ENCODE measurements at places on chromosomes 2 and 18.
A peak's percentile ranks its signal among the peaks of the same experiment; 100 is the strongest.

DNA sequence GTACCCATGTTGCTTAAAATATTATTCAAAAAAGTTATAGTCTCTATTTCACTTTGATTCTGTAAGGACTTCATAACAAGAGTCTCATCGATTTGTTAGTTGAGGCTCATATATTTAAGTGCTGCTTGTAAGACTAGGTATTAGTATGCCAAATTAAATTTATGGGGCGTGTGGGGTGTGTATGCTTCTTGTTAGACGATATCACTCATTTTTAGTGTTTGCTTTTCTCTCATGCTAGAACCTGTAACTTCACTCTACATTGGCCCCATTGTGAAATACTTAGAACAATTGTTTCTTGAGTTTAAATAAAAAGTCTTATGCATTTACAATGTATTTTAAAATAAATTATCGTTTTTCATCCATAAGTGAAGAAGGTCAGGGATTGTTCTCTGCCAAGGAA is 63.6 kb downstream of the CTNNA2 start:
- no peak for DNase-seq

DNA sequence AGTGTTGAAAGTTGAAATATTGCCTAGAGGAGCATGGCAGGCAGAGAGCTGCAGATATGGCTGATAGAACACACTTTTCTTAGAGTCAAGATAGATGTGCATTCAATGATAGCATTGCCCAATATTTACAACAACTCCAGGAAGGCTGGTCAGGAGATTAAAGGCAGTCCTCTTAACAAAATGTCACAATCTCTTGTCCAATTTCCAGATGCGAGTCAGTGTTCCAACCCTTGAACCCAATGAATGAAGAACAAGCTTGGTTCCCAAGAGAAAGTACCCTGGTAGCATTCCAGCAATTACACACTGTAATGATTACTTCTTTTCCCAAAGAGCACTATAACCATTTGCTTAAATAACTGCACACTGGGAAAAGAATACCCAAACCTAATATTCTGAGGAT is 839.4 kb upstream of the VRK2 start:
- no peak for DNase-seq

GRCh38 chr2:241901500-241902351 is 32.2 kb downstream of the RTP5 start:
- DNase-seq = no peak

DNA sequence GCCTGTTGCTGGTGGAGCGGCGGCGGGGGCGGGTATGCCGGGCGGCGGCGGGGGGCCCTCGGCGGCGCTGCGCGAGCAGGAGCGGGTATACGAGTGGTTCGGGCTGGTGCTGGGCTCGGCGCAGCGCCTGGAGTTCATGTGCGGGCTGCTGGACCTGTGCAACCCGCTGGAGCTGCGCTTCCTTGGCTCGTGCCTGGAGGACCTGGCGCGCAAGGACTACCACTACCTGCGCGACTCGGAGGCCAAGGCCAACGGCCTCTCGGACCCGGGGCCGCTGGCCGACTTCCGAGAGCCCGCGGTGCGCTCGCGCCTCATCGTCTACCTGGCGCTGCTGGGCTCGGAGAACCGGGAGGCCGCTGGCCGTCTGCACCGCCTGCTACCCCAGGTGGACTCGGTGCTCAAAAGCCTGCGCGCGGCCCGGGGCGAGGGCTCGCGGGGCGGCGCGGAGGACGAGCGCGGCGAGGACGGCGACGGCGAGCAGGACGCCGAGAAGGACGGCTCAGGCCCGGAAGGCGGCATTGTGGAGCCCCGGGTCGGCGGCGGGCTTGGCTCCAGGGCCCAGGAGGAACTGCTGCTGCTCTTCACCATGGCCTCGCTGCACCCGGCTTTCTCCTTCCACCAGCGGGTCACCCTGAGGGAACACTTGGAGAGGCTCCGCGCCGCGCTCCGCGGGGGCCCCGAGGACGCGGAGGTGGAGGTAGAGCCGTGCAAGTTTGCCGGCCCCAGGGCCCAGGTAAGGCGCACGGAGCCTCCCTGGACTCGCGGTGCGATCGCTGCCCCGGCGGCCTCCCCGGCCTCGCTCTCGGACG is 1.0 kb downstream of the ZCCHC2 start:
- peak; percentile 60 for DNase-seq

GRCh38 chr2:31161637-31162036 is 23.4 kb upstream of the GALNT14 start:
- no peak for DNase-seq

DNA sequence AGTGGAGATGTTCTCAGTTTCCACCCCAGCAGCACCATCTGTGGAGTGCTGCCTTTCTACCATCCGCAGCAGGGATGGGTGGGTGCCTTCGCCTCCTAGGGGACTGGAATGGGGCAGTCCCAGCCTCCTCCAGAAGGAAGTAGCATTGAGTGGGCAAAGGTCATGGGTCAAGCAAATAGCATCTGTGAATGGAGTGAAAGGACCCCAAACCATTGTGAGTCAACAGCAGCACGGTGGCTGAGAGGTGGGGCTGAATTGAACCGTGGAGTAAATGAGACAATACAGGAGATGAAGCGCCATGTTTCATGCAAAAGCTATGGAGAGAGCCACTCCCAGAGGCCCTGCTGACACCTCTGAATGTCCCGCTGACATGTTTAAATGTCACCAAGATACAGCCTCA is 9.7 kb downstream of the GPR55 start:
- DNase-seq = peak; percentile 22

DNA sequence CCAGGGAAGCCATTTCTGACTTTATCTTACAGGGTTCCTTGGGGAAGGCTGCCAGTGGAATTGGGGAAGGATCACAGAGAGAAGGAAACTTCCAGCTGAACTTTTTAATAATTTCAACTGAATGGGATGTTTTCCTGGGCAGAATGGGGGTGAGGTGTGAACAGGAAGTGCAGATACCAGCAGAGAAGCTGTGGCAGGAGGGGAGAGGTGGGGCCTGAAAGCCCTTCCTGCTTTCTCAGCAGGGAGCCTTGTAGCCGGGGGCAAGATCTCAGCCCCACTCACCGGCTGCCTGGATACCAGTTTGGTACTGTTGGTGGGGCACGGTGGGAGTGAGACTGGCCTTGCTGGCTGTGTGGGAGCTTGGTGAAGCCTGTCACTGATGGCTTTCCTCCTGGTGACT is 170.5 kb downstream of the ZBTB7C start:
- DNase-seq = no peak

- DNase-seq = no peak
Observed at GRCh38 chr2:229701716-229702115, 12.6 kb downstream of the DNER start.

DNA sequence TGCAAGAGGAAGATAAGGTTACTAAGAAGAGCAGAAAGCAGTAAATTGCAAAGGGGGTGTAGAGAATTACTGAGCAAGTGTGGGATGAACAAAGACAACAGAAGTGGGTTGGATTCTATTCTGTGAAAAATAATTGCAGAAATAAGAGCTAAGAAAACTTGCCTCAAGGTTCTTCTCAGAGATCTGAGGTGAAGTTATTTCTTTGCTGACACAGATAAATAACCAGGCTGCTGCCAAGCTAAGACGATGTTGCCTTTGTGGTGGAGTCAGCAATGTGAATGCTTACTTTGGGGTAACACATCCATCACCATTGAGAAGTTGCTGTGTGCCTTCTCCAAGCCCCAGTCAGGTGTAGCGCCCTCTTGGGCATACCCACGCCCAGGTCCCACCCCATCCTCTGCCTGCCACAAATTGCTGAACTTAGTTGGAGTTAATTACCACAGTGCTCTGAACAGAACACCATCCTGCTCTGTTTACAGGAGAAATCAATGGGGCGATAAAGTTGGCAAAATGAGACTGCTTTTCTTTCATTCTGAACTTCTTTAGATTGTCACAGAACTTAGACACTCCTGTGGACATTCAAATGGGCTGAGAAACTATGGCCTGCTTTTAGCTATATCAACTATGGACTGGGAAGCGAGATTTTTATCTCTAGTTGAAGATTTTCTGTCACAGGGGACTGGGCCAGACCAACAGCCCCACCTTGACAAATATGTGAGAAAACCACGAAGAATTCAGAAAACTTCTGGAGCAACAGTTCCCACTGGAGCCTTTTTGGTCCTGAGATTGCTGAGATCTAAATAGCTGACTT is 283.6 kb downstream of the TMX3 start:
- DNase-seq = no peak

GRCh38 chr2:64839844-64840243 is 149.4 kb upstream of the SLC1A4 start:
- no peak for DNase-seq

Data from stimulated activated CD8-positive, alpha-beta memory T cell treated with anti-CD3 and anti-CD28 coated beads, Interleukin-4, amount 100 ng/mL, for 48 hours (primary cell).